Stimulated activated CD4-positive, alpha-beta T cell treated with anti-CD3 and anti-CD28 coated beads, TNF-alpha, amount 100 ng/mL, for 1 hour (primary cell): ENCODE measurements at places on chromosomes 4 and X.

DNA sequence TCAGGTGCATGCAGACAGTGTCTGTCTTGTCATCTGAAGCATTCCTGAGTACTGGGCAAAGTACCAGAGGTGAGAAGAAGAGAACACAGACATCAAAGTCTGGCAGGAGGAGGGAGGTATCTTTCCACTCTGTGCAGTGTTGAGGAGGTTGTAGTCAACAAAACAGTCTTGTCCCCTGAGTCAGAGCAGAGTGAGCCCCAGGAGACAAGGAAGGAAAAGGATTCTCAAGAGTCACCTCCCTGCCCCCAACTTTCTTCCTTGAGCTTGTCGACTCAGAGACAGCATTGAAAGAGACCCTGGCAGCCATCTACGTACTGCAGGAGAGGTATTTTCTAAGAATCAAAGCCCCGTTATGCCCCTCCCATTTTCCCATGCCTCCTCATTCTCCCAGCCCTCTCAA lies 4.4 kb upstream of the SRPX start:
- no peak for DNase-seq

- DNase-seq: no peak
Measured at GRCh38 chr4:81314196-81314896, 99.3 kb upstream of the PRKG2 start.

- no peak for DNase-seq
Measured at GRCh38 chr4:80608281-80608980, 272.9 kb downstream of the CFAP299 start.

DNA sequence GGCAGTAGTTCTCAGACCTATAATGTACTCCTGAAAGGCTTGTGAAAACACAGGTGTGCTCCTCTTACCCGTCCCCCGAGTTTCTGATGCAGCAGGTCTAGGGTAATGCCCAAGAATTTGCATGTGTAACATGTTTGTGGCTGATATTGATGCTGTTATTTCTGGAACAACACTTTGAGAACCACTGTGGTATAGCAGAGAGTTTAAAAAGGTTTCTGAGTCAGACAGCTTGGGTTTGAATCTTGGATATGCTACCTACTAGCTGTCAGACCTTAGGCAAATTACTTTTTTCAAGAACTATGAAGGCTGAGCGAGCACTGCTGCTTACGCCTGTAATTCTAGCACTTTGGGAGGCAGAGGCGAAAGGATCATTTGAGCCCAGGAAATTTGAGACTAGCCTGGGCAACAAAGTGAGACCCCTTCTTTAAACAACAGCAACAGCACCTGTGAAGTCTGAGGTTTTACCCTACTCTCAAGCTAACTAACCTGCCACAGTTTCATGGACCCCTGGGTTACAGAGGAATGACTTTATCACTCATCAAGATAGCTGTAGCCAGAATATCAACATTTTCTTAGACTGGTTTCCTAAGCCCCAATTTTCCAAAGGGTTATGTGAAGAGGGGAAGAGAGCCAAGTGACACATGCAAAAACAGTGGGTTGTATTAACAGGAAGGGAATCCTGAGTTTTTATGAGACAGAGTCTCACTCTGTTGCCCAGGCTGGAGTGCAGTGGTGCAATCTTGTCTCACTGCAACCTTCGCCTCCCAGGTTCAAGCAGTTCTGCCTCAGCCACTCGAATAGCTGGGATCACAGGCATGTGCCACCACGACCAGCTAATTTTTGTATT lies 5.1 kb downstream of the AFF1 start:
- no peak for DNase-seq

GRCh38 chr4:16516796-16517439 lies 290.6 kb upstream of the TAPT1 start:
- DNase-seq: no peak

DNA sequence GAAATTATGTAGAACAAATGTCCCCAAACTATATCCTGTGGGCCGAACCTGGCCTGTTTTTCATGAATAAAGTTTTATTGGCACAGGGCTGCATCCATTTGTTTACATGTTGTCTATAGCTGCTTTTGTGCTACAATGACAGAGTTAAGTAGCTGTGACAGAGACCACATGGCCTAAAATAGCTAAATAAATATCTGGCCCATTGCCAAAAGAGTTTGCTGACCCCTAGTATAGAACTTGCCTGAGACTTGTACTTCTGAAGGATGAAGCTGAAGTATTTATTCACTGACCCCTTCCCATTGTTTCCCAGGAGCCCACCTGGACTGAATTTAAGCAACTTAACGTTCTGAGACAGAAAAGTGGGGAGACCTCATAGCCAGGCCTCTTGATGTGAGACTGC lies 325.6 kb downstream of the FRMPD4 start:
- no peak for DNase-seq

DNA sequence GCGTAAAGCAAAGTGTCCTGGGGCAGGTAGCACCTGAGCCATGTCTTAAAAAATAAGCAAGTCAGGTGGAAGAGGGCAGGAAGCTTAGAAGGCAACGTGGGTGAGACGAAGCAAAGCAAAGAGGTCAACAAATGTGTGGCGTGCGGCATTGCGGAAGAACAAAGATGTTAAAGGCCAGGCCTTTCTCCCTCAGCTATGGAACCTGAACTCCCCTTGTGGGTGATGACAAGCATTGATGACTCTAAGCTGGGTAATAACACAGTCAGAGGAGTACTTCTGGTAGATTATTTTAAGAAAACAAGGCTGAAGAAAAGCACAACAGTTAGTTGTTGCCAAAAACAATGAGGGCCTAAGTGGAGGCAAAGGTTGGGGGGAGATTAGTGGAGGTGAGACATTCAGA lies 29.0 kb upstream of the SORBS2 start:
- DNase-seq: no peak

DNA sequence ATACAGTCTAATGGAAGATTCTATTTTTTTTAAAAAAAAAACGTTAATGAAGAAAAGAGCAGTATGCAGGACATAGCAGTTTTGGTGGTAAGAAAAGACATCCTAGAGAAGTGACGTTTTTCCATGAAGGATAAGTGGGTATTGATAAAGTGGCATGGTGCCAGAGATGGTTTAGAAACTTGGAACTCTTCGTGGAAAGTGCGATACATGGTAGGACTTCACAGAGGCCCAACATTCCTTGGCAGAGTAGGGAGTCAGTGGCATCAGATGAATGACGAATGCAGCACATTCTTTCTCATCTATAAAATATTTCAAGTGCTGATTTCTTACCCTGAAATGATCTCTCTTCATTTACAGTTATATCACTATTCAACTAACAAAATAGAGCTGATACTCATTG lies 298.7 kb downstream of the CCSER1 start:
- DNase-seq: no peak

- no peak for DNase-seq
Measured at GRCh38 chrX:129791336-129791735, 11.6 kb downstream of the SASH3 start.

- no peak for DNase-seq
Measured at GRCh38 chr4:185599553-185600243, 64.4 kb upstream of the PDLIM3 start.

DNA sequence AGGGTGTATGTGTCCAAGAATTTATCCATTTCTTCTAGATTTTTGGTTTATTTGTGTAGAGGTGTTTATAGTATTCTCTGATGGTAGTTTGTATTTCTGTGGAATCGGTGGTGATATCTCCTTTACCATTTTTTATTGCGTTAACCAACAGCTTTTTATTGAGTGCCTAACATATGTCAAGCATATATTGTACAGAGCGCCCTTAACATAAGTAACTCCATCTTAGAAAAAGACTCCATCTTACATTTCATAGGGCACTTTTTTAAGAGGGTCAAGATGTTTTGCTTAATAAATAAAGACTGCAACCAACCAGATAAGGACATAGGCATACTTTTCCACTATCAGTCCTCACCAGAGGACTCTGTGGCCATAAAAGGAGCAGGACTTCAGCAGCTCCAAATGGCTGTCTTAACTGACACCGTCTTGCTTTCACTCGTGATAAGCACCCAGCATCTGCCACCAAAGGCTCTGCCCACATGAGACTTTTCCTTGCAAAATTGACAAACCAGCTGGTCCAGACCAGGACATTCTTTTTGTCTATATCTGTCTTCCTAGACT lies 75.0 kb downstream of the HS6ST2 start:
- DNase-seq: no peak

DNA sequence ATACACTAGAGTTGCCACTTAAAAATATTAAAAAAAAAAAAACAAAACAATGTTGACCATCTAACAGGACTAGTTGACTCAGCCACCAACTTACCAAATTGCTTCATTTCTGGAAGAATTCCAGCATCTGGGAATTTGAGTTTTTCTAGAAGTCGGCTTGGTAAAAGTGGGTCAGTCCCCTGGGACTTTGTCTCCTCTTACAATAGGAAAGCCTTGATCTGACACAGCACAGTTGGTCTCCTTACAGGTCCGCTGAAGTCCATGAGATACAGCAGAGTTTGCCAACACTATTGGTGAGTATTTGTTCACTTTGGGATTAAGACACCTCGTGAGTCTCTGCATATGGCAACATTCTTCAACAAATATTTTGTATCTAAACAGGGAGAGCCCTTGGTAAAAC lies 18.2 kb upstream of the DDIT4L start:
- DNase-seq: no peak

- DNase-seq: no peak
Measured at GRCh38 chr4:123628288-123628687, 231.7 kb downstream of the SPRY1 start.
